ENCODE measurements at places on chromosomes 3 and 15.

- DNase-seq, result no peak
Observed at GRCh38 chr3:114226313-114226712, 11.1 kb downstream of the ZNF80 start.

GRCh38 chr15:40344631-40345120 lies 3.9 kb upstream of the CCDC9B start:
- DNase-seq, result peak; percentile 80

- DNase-seq, result peak; percentile 45
Observed at GRCh38 chr15:40928821-40929659, at the start of gene DLL4. Gene DLL4 (plus strand): TSS chr15:40929340. CDS start chr15:40929669, 329 bp downstream.

- DNase-seq, result peak; percentile 75
Observed at GRCh38 chr15:68817304-68818065, 3.2 kb downstream of the ANP32A start.

- DNase-seq, result no peak
Observed at GRCh38 chr3:192220915-192221314, 506.4 kb downstream of the FGF12 start.

DNA sequence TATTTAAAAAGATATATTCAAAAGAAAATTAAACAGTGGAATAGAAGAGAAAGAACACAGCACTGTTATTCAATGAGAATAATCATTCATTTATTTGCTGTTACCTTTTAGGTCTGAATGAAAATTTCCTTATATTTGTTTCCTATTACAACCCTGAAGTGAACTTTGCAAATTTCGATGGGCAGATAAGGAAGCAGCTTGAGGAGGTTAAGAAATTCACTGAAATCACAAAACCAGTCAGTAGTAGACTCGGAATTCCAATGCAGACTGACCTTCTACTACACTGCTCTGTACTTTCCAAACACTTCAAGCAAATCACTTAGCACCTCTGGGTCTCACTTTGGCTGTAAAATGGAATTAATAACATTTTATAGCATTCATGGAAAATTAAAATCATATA lies 172.0 kb upstream of the TP63 start:
- no peak for DNase-seq

GRCh38 chr3:47425959-47426358 lies 45.1 kb downstream of the PTPN23 start:
- DNase-seq, result no peak

GRCh38 chr15:33975022-33975565 lies 6.8 kb downstream of the CHRM5 start:
- DNase-seq, result no peak

DNA sequence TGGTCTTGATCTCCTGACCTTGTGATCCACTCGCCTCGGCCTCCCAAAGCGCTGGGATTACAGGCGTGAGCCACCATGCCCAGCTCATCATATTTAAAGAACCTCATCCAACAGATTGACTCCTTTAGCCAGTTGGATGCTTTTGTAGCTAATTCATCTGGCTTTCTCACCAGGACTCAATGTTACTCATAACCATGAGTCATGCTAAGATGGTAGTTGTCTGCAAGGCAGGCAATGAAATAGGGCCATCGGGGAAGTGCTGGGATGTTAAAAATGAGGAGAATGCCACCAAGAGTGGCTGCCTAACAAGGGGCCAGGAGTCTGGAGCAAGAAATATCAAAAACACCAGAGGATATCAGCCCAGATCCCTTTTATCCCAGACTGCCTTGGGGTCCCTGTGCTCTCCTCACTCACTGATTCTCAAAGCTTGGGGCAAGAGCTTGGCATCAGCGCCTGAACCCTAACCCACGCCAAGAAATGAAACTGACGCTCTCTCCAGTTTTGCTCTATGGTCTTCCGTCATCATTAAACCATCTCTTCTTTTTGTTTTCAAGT lies 7.4 kb upstream of the PCOLCE2 start:
- DNase-seq, result no peak

DNA sequence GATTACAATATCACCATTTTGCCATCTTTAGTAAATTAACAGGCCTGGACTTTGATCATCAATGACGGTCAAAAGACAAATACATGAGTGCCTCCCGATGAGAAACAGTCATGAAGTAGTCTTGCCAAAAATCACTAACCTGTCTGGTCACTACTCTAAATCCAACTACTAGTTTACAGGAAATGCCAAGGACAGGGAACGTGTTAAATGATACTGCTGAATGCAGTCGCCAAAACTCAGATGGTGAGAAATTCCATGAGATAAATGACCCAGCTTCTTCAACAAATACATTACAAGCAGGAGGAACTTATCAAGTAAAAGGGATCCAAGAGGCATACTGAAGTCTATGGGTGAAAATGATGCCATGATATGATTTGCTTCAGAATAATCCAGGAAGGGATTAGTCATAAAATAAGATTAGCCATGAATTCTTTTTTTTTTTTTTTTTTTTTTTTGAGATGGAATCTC lies 35.8 kb upstream of the ATP13A3 start:
- no peak for DNase-seq

- DNase-seq, result peak; percentile 81
Observed at GRCh38 chr3:16884748-16885592, at the start of gene PLCL2. Gene PLCL2 (plus strand): TSS chr3:16884955. CDS start chr3:16885040, 85 bp downstream.

DNA sequence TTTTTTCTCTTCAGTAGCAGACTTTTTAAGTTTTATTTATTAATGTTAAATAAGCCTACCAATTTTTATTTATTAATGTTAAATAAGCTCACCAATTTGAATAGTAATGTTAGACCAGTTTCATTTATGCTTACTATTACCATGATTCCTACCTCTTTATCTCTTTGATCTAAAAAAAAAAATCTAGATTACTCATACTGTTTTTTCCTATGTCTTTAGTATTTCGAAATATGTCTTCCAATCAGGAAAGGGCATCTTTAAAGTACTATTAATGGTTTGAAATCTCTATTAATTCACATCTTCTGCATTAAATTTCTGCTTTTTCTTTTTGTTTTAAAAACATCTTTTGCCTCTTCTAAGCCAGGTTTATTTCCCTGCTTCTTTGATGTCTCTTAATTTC lies 27.5 kb upstream of the MAPKBP1 start:
- DNase-seq, result no peak

GRCh38 chr3:124765197-124765840 lies 35.1 kb downstream of the UMPS start:
- no peak for DNase-seq

GRCh38 chr3:137061186-137061585 lies 103.4 kb downstream of the IL20RB start:
- DNase-seq, result no peak

GRCh38 chr3:188358787-188359493 lies 205.0 kb downstream of the LPP start:
- DNase-seq, result peak; percentile 9

DNA sequence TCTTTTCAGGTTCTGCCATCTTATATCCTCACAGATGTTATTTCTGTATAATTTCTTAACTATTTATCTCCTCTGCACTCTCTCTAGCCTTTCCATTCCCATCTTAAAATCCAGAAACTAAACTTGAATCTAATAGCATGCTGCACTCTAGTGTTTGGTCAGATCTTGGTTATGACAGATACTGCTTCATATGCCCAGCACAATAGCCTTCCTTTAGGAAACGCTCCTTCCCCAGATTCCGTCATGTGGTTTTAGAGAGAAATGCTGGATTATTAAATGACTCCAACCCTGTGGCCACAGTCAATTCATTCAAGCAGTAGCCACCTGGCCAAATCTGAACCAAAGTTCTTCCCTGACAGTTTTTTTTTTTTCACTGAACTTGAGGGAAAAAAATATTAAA lies 19.4 kb downstream of the RASGRP1 start:
- DNase-seq, result no peak

DNA sequence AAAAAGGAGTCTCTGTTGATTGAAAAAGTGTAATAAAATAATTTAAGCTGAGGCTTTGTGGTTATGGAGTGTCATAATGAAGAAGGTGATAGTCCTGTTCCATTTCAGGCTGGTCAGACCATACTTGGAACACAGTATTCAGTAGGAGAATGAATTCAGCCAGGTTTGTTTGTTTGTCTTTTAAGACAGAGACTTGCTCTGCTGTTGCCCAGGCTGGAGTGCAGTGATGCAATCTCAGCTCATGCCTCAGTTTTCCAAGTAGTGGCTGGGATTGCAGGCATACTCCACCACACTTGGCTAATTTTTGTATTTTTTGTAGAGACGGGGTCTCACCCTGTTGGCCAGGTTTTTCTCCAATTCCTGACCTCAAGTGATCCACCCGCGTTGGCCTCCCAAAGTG lies 33.5 kb downstream of the IQGAP1 start:
- DNase-seq, result no peak

DNA sequence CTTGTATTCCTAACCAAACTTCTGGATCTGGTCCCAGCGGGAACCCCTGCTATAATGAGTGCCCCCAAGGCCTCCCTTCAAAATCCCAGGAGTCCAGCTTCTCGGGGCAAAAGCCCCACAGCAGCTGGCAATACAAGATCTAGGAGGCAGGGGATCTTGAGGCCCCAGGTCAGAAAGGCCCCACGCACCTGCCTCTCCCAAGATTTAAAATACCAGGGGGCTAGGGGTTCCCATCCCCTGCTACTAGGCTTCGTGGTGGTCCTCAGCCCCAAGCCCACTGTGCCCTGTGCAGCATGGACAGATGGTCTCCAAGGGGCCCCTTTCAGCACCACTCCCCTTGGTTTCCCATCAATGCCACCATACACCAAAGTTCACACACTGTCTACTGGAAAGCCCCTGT lies 15.8 kb upstream of the CYP11A1 start:
- no peak for DNase-seq

DNA sequence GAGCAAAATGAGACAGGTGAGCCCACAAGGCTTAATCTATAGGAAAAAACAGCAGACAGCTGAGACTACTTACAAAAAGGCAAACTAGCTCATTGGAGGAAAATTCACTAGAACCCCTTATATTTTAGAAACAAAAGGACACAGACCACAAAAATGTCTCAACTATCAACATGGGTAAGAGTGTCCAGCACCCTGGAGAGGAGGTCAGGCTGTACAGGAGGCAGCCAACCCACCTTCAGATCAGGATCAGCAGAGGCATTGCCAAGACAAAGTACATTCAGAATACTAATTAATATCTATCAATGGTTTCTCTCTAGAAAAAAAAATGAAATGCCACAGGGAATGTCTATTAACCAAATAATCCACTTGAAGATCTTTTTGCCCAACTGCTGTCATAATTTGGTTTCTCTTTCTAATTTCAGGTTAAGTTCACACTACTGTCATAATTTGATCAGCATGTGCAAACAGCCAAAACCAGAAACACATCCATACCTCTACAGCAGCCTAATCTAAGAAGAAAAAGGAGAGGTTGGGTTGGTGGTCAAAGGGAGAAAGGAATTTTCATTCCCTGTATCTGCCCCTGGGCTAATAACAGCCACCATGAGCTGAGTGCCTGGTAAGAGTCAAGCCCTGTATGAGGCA lies 26.0 kb upstream of the THBS1 start:
- DNase-seq, result no peak

- DNase-seq, result no peak
Observed at GRCh38 chr15:83959477-83959876, 276.1 kb upstream of the GOLGA6L4 start.

DNA sequence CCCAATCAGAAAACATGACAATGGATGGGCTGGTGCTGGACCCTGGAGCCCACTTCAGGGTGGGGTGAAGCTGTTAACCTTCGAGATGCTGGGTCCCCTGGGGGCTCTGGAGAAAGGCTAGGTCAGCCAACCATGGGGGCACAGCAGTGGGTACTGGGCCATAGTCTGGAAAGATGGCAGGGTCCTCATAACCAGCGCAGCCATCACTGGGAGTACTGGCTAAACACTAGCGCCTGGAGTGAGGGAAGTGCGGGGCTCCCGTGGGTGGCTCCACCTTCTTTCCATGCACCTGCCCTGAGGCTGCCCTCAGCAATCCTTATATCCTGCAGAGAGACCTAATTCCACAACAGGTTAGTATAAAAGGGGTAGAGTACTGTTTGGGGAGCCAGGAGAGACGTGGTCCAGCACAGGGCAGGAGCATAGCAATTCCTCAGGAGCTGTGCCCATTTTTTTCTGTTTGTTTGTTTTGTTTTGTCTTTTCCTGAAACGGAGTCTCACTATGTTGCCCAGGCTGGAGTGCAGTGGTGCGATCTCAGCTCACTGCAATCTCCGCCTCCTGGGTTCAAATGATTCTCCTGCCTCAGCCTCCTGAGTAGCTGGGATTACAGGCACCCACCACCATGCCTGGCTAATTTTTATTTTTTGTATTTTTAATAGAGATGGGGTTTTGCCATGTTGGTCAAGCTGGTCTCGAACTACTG lies 122.6 kb upstream of the MEF2A start:
- no peak for DNase-seq

DNA sequence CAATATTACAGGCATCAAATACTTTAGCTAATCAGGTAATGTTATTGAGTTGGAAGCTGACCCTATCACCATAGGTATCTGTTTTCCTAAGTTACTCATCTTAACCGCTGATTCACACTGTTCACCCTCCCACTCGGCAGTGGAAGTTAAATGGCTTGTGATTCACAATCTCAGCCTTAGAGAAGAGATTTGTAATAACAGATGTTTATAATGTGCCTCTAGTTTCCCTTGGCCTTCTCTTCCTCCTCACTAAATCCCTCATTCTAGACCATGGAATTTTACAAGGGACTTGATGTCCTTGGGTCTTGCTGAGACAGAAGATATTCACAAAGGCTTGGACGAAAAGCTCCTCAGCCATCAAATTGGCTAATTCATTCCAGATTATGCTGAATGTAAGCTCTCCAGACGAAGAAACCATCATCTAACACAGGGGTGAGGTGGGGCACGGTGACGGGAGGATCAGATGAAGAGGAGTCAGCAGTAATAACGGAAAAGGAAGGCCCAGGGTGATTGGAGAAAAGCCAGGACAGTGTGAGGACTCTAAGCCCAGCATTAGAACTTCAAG lies 931.7 kb downstream of the MCTP2 start:
- DNase-seq, result no peak

- DNase-seq, result no peak
Observed at GRCh38 chr15:62085740-62086139, 19.0 kb downstream of the C2CD4A start.

DNA sequence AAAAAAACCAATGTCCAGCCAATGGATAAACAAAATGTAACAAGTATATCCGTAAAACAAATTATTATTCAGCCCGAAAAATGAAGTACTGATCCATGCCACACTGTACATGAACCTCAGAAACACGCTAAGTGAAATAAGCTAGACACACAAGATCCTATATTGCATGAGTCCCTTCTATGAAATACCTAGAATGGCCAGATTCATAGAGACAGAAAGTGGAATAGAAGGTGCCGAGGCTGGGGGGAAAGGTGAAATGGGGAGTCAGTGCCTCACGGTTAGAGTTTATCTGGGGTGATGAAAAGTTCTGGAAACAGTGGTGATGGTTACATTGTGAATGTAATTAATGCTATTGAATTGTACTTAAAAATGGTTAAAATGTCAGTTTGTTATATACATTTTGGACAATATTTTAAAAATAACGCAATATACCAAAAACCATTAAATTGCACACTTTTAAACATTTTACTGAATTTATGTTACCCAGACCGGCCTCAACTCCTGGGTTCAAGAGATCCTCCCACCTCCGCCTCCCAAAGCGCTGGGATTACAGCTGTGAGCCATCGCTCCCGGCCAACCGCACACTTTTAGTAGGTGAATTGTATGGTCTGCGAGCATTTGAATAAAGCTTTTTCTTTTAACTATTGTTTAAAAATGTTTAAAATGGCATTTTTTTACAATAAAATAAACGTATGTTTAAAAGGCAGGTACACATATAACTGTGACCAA lies 2.1 kb downstream of the RNF168 start:
- no peak for DNase-seq

All from CD4-positive, alpha-beta T cell treated with Interferon alpha-2 for 1 hour (primary cell).